ENCODE measurements at places on chromosomes 7 and 10. TPM values are rescaled to one million over a fixed set of nuclear protein-coding genes. Genes with fewer than 3 reads are reported as not detected.

DNA sequence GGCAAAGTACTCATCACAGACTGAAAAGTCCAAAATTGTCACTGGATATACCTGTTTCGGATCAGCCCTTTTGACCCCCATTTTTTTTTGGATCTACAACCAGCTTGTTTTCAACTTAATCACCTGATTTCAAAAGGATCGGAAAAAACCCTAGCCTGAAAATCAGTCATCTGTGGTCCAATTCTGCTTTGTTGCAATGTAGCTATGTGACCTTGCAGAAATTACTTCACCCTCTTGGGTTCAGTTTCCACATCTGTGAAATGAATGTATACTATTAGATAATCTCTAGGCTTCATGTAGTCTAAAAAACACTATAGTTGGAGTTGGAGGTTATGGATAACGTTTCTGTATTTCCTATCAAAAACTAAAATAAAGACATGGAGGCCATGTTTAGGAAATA is 37.1 kb downstream of the STEAP4 start:
- DNase-seq = no peak

DNA sequence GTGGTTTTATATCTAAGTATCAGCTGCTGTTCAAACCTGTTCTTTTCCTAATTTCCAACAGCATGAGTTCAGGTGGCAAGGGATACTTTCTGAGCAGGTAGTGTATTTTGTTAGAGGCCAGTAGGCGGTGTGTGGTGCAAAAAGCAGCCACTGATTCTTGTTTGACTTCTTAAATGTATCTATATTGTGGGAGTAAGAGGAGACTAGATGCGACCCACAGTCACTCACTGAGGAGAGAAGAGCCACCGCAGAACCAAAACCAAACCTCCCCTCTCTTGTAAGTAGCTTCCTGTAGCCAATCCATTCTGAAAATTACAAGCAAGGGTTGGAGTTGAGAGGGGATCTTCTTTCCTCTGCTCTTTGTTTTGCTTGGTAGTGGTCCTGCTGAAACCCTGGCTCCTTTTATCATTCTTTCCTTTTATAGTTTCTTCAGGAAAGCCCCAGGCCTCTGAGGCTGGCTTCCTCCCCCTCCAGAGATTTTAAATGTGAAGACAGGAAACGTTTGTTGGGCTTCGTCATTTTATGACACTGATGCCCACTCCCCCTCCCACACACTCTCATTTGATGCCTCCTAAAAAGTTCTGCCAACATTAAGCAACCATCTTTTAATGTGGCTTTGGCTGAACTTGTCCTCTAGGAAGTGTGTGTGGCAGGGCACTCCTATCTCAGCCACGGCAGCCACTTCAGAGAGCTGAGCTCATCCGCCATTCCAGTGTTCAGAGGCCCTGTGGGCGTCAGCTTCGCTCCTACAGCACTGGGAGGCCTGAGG is 566.0 kb downstream of the SUGCT start:
- no peak for DNase-seq

- no peak for DNase-seq
Measured at GRCh38 chr10:127408733-127409132, 140.4 kb upstream of the NPS start.

DNA sequence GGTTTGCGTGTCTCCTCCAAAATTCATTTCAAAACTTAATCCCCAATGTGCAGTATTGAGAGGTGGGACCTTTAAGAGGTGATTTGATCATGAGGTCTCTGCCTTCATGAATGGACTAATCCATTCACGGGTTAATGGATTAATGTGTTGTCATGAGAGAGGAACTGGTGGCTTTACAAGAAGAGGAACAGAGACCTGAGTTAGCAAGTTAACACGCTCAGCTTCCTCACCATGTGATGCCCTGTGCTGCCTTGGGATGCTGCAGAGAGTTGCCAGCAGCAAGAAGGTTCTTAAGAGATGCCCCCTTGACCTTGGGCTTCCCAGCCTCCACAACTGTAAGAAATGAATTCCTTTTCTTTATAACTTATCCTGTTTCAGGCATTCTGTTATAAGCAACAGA is 3.7 kb upstream of the TCTN3 start:
- no peak for DNase-seq

The IKZF1 gene
- 8.7 TPM for total RNA-seq

DNA sequence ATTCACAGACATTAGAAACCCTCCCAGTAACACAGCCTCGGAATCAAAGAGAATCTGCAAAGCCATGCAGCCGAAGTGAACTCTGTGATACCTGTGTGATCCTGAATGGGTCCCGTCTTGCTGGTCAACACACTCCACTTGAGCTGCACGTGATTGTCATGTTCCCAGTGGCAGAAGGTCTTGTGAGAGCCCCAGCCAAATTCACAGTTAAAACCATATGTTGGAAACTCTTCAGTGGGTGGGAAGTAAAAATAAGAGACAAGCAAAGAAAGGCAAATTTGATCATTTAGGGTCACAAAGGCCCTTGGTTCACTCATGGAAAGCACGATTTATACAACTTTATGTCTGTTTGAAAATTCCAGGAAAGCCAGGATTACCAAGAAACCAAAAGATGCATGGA is 142.3 kb downstream of the NRP1 start:
- no peak for DNase-seq

- DNase-seq = peak; percentile 49
Measured at GRCh38 chr7:774161-775109, 47.4 kb upstream of the PRKAR1B start.

DNA sequence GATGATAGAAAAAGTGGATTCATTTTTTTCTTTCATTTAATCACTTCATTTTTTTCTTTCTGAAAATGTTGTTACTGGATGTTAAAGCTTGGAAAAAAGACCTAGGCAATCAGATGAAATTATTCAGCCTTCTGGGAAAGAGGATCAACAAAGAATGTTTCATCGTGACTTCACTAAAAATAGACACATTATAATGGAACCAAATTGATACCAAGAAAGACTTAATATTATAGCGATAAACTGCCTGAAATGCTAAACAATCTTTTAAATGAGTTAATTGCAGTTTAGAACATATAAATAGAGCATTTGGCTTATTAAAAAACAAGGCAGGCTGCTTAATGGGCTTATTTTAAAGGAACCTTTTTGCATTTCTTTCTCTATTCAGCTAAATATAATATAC is 25.6 kb upstream of the TMEM229A start:
- DNase-seq = no peak

- no peak for DNase-seq
Measured at GRCh38 chr10:8041284-8041991, 13.1 kb upstream of the GATA3 start.

GRCh38 chr10:98400482-98400881 is 14.5 kb downstream of the PYROXD2 start:
- DNase-seq = no peak

GRCh38 chr10:34580643-34581042 is 234.5 kb downstream of the PARD3 start:
- no peak for DNase-seq

- DNase-seq = no peak
Measured at GRCh38 chr7:116167177-116167576, 43.2 kb upstream of the TES start.

GRCh38 chr7:108517951-108518350 is 8.0 kb downstream of the PNPLA8 start:
- no peak for DNase-seq

The VPS37D gene
- total RNA-seq = 10.4 TPM

- no peak for DNase-seq
Measured at GRCh38 chr7:30466266-30466665, 12.3 kb downstream of the NOD1 start.

DNA sequence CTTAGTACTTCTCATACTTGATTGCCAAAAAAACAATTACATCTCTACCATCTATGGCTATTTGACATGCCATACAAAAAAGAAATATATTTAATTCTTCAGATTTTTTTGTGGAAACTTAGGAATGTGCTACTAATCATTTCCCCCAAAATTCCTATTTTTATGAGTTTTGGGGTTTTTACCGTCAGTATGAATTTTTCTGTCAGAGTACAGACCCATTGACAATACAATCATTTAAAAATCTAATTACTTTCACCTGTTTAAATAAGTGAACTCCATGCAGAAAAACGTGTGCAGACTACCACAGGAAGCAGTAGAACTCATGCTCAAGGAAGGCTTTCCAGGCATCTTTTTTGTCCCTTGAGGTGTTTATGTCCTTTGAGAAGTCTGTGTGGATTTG is 48.8 kb upstream of the FOXP2 start:
- DNase-seq = no peak

DNA sequence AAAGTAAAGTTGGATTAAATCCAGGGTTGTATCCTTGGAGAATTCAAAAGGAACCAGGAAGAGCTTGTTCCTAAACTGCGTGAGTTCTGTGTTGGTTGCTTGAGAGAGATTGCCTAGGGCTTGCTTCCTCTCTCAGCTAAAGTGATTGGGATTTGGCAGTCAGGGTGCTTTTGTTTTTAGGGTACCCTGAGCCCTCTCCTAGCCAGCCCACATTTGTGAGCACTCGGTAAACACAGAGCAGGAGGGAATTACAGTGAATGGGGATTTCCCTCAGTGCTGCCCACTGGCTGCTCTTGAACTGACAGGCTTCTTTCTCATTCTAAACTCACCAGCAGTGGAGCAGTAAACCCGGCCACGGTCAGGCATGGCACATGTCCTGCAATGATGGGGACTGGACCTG is 146.9 kb downstream of the TPST1 start:
- no peak for DNase-seq

The OR2A12 gene
- not detected for total RNA-seq

The SLC13A1 gene
- not detected for total RNA-seq

DNA sequence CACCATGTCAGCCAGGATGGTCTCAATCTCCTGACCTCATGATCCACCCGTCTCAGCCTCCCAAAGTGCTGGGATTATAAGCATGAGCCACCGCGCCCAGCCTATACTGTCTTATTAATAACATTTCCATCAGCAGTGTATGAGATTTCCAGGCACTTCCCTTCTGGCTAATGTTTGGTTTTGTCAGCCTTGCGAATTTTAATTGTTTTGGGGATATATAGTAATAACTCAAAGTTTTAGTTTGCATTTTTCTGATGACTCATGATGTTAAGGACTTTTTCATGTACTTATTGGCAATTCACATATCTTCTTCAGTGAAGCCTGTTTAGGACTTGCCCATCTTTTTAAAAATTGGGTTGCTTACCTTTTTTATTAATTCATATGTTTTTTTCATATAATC is 76.0 kb downstream of the TMEM270 start:
- no peak for DNase-seq

GRCh38 chr10:21030091-21030490 is 133.0 kb upstream of the NEBL start:
- no peak for DNase-seq

Measured in dorsolateral prefrontal cortex (tissue), 122 donors.